Muscle of leg (tissue), 16 donors: ENCODE measurements at places on chromosomes 13 and 19.
A peak's percentile ranks its signal among the peaks of the same experiment; 100 is the strongest.

GRCh38 chr19:4597975-4598671, 38.6 kb upstream of the SEMA6B start:
- H3K27me3 ChIP-seq = peaks cover 32% of the 10 kb centered on the region
- DNase-seq = peak; percentile 80
- H3K4me3 ChIP-seq = no peak overlapping the region
- peak overlapping the region; percentile 71 for H3K27ac ChIP-seq

DNA sequence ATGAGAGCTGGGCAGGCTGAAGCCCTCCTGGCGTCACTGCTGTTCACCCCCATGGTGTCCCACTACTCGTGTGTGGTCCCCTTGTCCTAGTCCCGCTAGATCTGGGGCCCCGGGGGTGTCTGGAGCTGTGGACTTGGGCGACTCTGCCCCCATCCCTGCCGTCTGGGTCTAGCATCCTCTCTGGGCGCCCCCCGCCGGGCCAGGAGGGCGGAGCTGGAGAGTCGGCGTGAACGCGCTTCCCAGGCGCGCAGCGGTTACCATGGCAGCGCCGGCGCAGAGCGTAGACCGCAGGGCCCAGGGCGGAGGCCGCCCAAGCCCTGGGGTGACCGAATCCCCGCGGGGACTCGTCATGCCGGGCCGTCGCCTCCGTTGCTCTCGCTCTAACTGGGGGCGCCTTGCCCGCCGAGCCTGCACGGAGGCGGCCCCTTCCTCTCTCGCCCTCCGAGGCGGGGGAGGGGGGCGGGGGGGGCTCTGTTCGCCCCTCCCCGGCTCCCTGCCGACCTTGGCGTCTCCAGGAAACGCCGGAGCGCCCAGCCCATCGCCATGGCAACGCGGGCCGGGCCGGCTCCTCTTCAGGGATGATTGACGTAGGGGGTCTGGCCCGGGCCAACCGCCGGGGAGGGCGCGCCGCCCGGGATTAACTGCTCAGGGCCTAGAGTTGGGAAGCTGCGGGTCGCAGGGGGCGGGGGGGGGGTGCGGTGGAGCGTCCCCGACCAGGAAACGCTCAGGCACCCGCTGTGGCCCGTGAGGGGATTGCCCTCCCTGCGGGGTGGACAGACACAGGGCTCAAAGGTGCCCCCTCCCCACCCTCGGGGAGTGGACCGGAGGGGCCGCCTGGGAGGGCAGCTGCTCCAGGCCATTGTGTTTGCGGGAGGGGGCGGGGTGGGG, 8.9 kb downstream of the ISYNA1 start:
- peaks cover 87% of the 10 kb centered on the region for H3K4me1 ChIP-seq
- H3K36me3 ChIP-seq = peaks cover 19% of the 10 kb centered on the region
- DNase-seq = peak; percentile 84
- H3K4me3 ChIP-seq = peak overlapping the region; percentile 25

DNA sequence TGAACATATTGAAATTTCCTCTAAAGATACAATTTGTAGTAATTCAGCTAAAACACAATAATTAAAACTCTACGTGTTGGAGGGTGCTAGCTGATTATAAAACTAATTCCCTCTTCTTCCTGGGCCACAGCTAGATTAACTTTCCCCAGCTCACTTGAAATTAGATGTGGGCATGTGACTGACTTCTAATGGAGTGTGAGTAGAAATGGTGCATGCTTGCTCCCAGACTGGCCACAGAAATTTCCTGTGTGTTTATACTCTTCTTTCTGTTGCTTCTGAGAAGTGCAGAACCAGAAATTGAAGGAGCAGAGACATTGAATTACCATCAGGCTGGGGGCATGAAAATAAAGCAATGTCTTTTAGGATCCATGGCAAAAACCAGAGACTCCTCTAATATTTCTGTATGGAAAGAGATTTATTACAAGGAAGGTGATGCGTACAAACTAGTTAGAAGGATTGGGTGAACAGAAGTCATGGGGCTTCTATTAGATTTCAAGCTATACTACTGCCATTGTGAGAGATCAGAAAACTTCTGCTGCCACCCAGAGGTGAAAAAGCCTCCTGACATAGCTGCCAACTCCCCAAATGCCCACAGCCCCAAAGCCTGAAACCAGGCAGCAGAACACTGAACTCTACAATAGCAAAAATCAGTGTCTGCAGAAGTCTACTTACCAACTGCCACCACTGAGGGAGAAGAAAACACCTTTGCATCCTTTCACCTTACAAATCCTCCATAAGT, 379.2 kb upstream of the MIR17HG start:
- no peak overlapping the region for H3K27ac ChIP-seq
- H3K4me1 ChIP-seq = no peaks in the 10 kb centered on the region
- H3K4me3 ChIP-seq = no peak overlapping the region
- peak; percentile 10 for DNase-seq
- no peaks in the 10 kb centered on the region for H3K36me3 ChIP-seq

DNA sequence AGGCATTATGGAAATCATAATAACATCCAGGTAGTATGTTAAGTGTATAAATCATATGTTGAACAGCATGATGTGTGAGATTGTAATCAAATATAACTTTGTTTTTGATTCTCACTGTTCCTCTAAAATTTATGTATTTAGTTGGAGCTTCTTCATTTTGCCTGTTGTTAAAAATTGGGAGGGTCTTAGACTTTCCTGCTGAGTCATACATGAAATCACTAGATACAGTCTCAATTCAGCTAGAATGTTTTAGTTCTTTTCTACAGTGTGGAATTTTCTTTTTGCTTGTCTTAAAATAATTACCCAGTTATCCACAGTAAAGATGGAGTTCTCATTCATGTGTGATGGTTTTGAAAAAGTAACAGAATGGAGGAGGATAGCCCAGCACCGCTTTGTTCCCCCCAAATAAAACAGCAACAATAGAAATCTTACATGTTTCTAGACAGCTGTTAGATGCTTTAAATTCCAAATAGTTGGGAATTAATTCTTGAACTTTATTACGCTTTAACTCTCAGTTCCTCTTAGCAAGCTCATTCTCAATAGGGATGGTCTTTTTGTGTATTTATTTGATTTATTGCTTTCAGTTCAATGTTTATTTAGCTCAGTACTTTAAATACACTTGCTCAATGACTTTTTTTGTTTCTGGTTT, 109.5 kb downstream of the PDS5B start:
- H3K36me3 ChIP-seq = peaks cover 4% of the 10 kb centered on the region
- no peak overlapping the region for H3K27ac ChIP-seq
- H3K4me3 ChIP-seq = no peak overlapping the region
- no peaks in the 10 kb centered on the region for H3K4me1 ChIP-seq
- DNase-seq = peak; percentile 11
- H3K27me3 ChIP-seq = no peaks in the 10 kb centered on the region

- H3K36me3 ChIP-seq = no peaks in the 10 kb centered on the region
- no peak for DNase-seq
- H3K27me3 ChIP-seq = no peaks in the 10 kb centered on the region
- H3K27ac ChIP-seq = no peak overlapping the region
- H3K4me1 ChIP-seq = no peaks in the 10 kb centered on the region
Measured at GRCh38 chr13:42538996-42539395, 35.0 kb upstream of the TNFSF11 start.

DNA sequence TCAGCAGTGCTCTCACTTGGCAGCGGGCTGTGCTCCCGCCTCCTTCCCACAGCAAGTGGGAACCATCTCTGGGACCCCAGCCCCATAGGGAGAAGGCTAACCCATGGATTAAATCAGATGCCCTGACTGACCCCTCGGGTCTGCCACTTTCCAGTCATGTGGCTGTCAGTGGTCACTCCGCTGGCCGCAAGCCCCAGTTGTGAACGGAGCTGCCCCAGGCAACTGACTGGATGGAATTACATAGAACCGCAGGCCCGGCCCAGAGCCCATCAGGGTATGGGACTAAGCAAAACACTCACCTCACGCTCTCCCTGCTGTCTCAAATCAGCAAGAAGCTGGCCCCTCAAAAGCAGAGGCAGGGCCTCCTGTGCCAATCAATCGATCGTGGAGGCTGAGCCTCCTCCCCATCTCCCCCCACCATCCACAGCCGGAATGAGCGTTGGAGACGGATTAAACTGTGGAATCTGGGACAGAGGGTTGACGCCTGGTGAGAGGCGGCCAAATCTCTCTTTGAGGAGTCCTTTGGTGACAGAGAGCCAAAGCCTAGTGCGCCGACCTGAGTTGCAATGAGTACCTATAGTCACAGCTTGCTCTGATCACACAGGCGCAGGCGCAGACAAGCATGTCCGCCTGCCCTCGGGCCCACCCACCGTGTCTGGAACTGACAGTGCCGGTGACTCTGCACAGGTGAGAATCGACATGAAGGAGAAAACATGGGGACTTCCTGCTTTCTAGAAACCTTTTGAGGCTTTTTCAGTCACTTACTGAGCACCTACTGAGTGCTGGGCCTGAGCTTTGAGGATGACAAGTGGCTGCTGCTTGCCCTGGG, 38.7 kb downstream of the PBX4 start:
- no peaks in the 10 kb centered on the region for H3K27me3 ChIP-seq
- H3K27ac ChIP-seq = no peak overlapping the region
- H3K36me3 ChIP-seq = no peaks in the 10 kb centered on the region

DNA sequence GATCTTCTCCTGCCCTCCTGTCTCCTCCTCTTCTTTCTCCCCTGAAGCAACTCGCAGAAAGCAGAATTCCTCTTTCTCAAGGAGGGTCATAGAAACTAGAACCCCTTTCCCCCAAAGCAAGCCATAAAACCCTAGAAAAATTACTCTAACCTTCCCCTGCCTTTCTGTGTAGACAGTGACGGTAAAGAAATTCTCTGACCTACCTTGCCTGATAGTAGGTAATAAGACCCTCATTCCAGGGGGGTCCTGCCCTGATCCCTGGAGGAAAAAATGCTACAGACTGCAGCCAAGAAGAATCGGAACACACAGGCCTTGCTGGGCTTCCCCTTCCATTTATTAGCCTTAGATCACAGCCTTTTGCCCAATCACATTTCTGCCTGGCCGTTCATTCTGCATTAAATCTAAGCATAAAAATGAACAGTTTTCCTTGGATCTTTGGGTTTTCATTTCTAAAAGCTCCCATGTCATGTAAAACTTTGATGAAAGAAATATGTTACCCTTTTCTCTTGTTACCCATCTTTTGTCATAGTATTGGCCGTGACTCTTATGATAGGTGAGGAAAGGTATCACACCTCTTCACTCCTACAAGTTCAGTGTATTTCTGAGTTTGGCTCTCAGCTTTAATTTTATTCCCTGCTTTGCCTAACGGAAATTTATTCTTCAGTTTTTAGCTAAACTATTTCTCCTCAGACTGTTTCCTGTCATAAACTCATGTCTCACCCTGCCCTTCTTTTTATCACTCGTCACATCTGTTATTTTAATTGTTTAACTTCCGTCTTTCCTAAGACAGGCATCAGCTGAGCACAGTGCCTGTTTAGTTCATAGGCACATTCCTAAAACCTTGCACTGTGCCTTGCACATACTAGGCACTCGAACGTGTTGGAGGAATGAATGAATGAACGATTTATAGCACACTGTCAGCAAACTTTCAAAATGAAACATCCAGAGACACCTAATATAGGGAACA, 20.4 kb upstream of the CPB2 start:
- H3K36me3 ChIP-seq = no peaks in the 10 kb centered on the region
- H3K4me1 ChIP-seq = no peaks in the 10 kb centered on the region
- no peak overlapping the region for H3K4me3 ChIP-seq
- DNase-seq = peak; percentile 25
- no peak overlapping the region for H3K27ac ChIP-seq

DNA sequence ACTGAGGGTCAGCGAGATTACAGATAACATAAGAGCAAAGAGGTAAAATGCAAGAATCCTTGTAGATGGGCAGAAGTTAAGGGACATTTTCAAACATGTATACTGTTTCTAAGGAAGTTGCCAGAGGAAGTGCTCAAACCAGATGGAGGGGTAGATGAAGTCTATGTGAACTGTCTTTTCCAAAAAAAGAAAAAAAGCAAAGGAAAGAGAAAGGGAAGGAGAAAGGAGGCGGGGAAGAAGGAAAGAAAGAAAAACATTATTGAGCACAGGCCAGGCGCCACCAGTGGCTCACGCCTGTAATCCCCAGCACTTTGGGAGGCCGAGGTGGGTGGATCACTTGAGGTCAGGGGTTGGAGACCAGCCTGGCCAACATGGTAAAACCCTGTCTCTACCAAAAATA, 5.3 kb downstream of the DMAC2 start:
- peaks cover 46% of the 10 kb centered on the region for H3K36me3 ChIP-seq
- no peak overlapping the region for H3K4me3 ChIP-seq
- H3K4me1 ChIP-seq = peaks cover 4% of the 10 kb centered on the region
- no peak overlapping the region for H3K27ac ChIP-seq

DNA sequence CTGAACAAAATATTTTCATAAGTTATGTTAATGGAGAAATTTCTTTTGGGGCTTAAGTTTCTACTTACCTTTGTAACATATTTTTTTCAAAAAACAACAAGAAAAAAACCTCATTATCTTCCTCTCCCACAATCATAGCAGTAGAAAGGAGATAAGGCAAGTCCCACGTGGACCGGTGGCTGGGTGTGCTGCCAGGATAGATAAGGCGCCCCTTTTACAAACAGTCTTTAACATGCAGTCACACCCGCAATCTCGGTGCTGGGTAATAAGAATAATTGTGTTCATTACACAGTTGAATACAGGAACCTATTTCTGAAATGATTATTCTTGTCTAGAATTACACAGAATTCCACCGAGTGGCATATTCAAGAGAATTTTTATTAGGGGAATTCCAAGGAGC, 1202.3 kb downstream of the UQCRFS1 start:
- DNase-seq = no peak
- no peaks in the 10 kb centered on the region for H3K4me1 ChIP-seq
- no peaks in the 10 kb centered on the region for H3K36me3 ChIP-seq
- no peak overlapping the region for H3K27ac ChIP-seq
- no peaks in the 10 kb centered on the region for H3K27me3 ChIP-seq

GRCh38 chr19:2332341-2333026, 4.0 kb downstream of the SPPL2B start:
- peak overlapping the region; percentile 75 for H3K27ac ChIP-seq
- DNase-seq = peak; percentile 35
- no peaks in the 10 kb centered on the region for H3K27me3 ChIP-seq
- H3K36me3 ChIP-seq = peaks cover 5% of the 10 kb centered on the region
- no peak overlapping the region for H3K4me3 ChIP-seq
- peaks cover 69% of the 10 kb centered on the region for H3K4me1 ChIP-seq

DNA sequence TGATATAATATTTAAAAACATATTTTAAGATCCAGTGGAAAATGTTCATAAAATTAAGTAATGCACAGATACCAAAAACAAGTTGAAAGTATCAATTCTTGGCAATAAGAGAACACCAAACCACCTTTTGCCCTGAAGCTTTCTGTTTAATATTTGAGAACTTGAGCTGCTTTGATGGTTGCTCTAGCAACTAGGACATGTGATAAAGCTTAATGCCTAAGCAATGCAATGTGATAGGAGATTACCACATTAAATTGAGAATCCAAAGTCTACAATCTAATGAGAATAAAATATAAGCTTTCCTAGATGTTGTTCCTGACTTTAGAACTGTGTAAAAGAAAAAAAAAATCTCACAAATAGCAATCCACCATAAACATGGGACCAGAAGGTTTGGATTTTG, 1367.5 kb upstream of the PCDH9 start:
- no peaks in the 10 kb centered on the region for H3K4me1 ChIP-seq
- no peak for DNase-seq
- no peaks in the 10 kb centered on the region for H3K27me3 ChIP-seq

GRCh38 chr19:15419413-15420025, 731 bp upstream of the AKAP8L start:
- H3K4me3 ChIP-seq = peak overlapping the region; percentile 40
- DNase-seq = no peak
- H3K27ac ChIP-seq = no peak overlapping the region
- H3K4me1 ChIP-seq = peaks cover 45% of the 10 kb centered on the region

- H3K4me3 ChIP-seq = no peak overlapping the region
- peaks cover 11% of the 10 kb centered on the region for H3K36me3 ChIP-seq
- H3K27ac ChIP-seq = no peak overlapping the region
- H3K27me3 ChIP-seq = no peaks in the 10 kb centered on the region
Measured at GRCh38 chr13:28199089-28199488, 60.7 kb downstream of the PAN3 start.

- no peaks in the 10 kb centered on the region for H3K27me3 ChIP-seq
- no peak for DNase-seq
- no peaks in the 10 kb centered on the region for H3K4me1 ChIP-seq
- H3K36me3 ChIP-seq = no peaks in the 10 kb centered on the region
Measured at GRCh38 chr13:90237852-90238251, 1109.6 kb upstream of the MIR17HG start.
